ENCODE measurements at places on chromosomes 2 and 18.

DNA sequence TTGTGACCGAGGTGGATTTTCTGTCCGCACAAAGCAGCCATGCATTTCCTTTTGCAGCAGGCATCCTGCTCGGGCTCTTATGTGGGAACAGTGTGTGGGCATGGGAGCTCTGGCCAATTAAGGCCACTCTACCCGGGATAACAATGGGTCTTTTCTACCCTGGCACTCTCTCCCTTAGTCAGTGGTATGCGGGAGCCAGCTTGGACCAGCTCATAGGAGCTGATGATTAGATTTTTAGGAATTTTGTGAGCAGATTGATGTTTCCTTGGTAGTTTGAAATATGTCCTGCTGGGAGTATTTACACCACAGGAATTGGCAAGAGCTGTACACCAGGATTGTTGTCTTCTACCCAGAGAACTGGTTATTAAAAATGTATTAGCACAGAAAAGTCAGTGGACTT is 89.3 kb downstream of the SPP2 start:
- DNase-seq = no peak

DNA sequence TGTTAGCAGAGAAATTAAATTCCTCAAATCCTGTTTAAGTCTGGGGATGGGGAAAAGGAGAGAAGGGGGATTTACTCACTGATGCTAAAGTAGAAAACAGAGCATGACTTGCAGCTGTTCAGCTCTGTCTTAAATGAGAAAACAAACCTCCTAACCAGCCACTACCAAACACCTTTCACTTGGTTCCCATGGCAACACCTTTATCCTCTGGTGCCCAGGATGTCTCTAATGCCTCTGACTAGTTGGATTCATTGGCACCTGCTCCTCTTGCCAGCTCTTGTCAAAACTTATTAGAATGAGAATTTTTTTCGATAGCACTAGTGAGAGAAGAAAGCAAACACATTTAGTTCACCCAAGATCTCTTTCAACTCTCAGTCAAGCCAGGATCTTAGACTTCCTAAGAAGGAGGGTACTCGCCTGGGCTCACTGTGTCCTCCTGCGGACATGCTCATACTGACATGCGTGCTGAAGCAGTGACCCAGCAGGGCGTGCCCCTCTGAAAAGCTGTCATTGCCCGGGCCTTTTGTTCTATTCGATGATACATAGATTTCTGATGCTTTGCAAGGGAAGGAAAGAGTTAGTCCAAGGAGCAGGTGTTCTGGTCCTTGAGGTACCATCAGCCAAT is 656.0 kb upstream of the CELF4 start:
- no peak for DNase-seq

- no peak for DNase-seq
Measured at GRCh38 chr2:125167152-125167551, 1142.1 kb downstream of the CNTNAP5 start.

- DNase-seq = no peak
Measured at GRCh38 chr18:46289931-46290330, 185.7 kb downstream of the HAUS1 start.

GRCh38 chr2:45755585-45756335 is 104.3 kb downstream of the PRKCE start:
- no peak for DNase-seq
